ENCODE measurements at places on chromosomes 2 and 18.

DNA sequence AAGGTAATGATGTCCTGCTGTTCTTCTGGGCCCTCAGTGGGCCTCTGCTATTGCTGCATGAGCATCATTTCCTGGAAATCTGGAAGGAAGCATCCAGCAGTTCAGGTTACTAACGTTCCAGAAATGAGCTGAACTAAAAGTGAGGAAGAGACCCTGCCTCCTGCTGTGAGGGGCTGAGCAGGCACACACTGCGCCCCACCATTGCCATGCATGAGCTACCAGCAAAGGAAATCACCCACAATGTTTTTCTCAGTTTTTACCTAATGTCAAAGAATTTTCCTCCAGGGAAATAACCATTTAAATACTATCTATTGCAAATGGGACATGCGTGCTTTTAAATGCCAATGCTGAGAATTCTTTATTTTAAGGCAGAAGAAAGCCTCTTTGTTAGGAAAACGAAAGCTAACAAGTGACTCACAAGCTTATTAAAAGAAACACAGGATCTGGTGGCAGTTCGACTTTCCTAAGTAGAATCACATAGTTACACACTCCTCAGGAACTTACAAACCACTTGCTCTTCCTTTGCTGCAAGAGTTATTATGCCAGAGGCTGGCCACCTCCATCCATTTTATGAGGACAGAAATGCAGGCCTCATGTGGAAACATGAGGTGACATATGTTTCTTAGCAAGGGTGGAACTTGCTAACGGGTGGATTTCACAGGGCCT, 152.6 kb upstream of the TTC39C start:
- DNase-seq: no peak

DNA sequence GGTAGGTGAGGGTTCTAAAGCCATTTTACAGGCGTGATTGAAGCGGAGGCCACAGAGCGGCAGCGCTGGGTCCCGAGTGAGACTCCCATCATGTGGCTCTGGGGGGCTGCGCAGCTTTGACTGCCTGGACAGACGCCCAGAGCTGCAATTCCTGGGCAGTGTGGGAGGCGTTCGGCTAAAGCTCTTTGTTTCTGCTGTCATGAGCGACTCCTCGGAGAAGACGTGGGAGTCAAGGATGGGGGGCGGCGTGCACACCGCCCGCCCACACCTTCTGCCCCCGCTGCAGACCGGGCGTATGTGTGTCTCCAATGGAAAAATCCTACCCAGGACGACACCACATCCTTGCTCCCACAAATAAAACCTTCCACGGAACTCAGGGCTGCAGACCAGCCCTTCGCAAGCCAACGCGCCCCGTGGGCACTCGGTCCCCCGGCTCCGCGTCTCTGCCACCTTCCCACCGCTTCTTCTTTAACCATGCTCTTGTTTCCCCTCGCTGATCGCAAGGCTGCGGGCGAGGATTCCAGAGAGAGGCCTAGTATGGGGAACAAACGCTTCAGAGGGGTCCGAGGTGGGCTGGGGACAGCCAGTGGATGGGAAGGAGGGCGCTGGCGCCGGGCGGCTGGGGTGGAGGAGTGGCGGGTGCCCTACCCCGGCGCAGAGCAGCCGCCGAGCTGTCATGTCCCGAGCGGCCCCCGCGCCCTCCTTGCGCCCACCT, 680 bp upstream of the LBH start:
- no peak for DNase-seq

DNA sequence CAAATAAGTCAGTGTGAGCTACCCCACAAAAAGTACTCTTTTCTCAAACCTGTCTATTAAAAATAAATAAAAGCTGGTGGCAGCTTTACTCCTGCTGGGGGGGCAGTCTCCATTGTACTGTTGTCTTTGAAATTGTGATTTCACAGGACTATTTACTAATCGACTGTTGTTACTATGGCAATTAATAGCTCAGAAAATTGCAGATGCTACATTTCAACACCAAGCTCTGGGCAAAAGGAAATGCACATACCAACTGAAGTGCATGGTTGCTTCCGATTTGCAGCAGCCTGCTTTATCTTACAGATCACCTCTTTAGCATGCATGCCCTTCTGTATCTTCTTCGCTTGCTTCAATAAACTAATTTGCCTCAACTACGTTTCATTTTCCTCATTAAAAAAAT, 117.6 kb upstream of the DAPL1 start:
- DNase-seq: no peak

- DNase-seq: no peak
Observed at GRCh38 chr2:212727751-212728150, 189.1 kb upstream of the ERBB4 start.

DNA sequence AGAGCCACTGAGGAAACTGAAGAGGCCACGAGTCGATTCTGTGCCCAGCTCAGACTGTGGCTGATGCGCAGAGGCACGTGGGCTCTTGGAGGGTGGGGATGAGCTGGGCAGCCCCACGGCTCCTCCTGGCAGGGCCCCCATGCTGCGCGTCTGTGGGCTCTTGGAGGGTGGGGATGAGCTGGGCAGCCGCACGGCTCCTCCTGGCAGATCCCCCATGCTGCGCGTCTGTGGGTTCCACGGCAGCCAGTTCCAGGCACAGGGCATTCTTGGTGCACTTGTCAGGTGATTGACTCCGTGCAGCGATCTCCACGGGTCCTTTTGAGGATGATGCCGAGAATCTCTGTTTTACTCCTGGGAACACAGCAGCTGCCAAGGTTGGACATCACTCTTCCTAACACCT, 138.1 kb upstream of the ZNF236 start:
- no peak for DNase-seq

GRCh38 chr2:133968446-133968845, 285.4 kb upstream of the MGAT5 start:
- DNase-seq: no peak

DNA sequence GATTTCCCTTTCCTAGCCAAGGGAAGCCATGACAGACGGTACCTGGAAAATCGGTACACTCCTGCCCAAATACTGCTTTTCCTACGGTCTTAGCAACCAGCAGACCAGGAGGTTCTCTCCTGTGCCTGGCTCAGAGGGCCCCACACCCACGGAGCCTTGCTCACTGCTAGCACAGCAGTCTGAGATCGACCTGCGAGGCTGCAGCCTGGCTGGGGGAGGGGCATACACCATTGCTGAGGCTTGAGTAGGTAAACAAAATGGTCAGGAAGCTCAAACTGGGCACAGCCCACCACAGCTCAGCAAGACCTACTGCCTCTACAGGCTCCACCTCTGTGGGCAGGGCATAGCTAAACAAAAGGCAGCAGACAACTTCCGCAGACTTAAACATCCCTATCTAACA, 6.8 kb upstream of the CD207 start:
- no peak for DNase-seq

DNA sequence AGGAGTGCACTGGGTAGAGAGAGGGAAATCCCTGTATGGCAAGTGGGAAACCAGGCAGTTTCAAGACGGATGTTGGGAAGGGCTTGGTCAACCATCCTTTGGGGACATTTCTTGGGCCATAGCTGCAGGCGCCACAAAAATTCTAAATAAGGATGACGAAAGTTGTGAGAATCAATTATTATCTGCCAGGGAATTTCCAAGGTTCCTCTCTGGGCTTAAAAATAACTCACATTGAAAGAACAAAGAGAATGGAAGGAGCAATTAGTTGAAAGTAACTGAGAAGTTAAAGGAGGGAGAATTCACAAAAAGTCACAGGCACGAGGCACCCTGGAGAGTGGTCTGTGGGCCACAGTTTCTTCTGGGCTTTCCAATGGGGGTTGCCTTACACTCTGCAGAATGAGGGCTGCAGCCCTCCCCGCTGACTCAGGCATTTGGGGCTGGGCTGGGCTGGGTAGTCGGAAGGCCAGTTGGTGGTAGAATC, 195.7 kb downstream of the SMAD7 start:
- DNase-seq: no peak

- DNase-seq: no peak
Observed at GRCh38 chr18:39574897-39575296, 2009.3 kb upstream of the CELF4 start.

DNA sequence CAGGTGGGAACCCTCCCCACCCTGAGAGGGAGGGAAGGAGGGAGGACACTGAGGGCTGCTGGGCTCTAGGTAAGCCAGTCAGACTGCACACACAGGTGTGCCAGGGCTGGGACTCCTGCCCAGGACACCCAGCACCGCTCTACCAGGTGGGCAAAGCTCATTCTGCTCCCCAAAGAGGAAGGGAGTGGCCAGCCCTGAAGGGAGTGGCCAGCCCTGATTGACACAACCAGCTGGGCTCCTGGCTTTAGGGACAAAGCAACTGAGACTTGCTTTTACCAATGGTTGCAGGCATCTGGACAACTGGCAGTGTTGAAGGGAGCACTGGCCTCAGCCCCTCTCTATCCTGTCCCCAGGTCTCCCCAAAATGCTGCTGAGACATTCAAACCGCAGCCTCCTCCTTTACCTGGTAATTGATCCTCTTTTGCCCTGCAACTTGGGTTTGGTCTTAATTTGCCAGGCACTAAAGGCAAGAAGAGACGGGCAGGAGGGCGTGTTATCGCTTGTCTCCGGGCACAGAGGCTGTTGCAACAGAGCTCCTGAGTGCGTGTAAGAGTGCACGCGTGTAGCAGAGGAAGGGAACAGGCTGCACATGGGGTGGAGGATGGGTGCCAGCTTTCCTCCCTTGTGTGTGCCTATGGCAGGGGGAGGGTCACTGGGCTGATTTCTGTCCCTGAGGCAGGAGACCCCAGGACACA, 14.5 kb upstream of the FOSL2 start:
- DNase-seq: no peak

- DNase-seq: peak; percentile 70
Observed at GRCh38 chr2:165691615-165692014, 102.4 kb downstream of the GALNT3 start.

- DNase-seq: peak; percentile 33
Observed at GRCh38 chr2:189287982-189288521, 108.5 kb upstream of the COL5A2 start.

DNA sequence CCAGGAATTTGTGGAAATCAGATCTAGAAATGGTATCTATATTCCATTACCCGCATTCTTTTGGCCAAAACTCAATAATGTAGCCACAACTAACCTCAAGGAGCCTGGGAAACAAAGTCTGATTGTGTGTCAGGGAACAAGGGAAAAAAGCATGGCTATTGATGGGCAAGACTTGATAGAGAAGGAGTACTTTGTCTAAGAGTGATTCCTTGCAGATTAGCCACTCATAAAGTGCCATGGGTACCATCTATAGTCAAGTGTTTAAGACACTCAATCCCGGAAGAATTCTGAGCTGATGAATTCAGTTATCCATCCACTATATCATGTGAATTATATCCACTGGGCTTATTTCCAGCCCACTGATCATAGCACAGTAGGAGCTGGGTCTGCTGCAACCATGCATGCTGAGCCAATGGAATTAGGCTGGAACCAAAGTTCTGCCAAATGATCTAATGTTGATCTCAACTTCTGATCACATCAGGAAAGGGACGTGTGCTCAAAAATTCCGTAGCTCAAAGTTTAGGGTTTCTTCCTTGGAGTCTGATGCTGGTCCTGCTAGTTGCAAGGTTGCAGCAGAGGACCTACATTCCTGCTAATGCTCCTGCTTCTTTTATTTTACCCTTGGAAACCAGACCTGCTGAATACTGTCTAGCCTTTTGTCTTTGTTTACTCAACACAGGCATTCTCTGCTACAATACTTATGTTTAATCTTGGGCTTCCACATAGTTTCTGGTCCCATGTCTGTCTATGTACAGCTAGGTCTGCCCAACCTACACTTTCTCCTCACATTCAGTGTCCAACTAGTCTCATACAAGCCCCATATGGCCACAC, 629.7 kb downstream of the IRS1 start:
- DNase-seq: no peak

DNA sequence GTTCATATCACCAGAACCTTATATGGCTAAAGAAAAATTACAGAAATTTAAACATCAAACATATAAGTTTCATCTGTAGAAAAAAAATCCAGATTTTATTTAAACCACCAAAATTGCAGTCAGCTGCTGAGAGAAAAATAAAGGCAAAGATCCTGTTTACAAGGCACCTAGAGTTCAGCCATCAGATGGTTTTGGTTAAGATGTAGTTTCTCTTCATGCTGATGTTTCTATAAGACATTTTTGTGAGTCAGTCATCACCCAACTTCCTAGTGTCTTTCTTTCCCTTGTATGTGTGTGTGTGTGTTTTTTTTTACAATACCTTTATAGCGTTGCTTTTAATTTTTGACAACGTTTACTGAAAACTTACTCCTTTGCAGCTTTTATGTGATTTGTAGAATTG, 26.1 kb upstream of the MMADHC start:
- DNase-seq: no peak

- DNase-seq: no peak
Observed at GRCh38 chr2:15889442-15890123, 50.8 kb upstream of the MYCN start.

Data from iPS DF 19.7 (cell line).